ENCODE measurements at places on chromosomes 4 and X. TPM values are rescaled to one million over a fixed set of nuclear protein-coding genes. Genes with fewer than 3 reads are reported as not detected.

Gene ZCCHC18
- not detected for total RNA-seq

GRCh38 chrX:16208601-16209000, 41.3 kb downstream of the MAGEB17 start:
- H3K4me1 ChIP-seq: no peaks in the 10 kb centered on the region
- no peak for DNase-seq
- no peak overlapping the region for H3K27ac ChIP-seq
- H3K27me3 ChIP-seq: no peaks in the 10 kb centered on the region
- no peaks in the 10 kb centered on the region for H3K36me3 ChIP-seq
- no peak overlapping the region for H3K4me3 ChIP-seq

DNA sequence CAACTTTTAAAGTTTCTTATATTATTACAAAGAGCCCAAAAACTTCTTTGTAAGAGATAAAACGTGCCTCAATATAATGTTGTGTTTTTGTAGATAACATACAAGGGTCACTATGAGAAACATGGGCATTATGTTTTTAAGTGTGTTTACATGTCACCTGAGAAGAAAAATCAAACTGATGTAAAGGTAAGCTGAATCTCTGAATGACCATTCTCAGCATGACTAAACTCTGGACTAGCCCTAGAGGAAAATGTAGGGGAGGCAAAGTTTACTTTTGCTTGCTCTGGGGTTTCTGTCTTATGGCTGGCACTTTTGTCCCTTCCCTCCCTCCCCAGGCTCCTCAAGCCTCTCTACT, 6.8 kb downstream of the MEPE start:
- H3K4me3 ChIP-seq: no peak overlapping the region
- H3K4me1 ChIP-seq: no peaks in the 10 kb centered on the region
- no peaks in the 10 kb centered on the region for H3K27me3 ChIP-seq

GRCh38 chr4:54473077-54473545, 184.6 kb upstream of the KIT start:
- H3K36me3 ChIP-seq: no peaks in the 10 kb centered on the region
- DNase-seq: no peak
- no peaks in the 10 kb centered on the region for H3K27me3 ChIP-seq
- H3K27ac ChIP-seq: no peak overlapping the region

GRCh38 chr4:168713253-168713652, 216.4 kb downstream of the PALLD start:
- H3K4me1 ChIP-seq: peaks cover 38% of the 10 kb centered on the region
- H3K27me3 ChIP-seq: no peaks in the 10 kb centered on the region
- H3K4me3 ChIP-seq: no peak overlapping the region
- no peak for DNase-seq

DNA sequence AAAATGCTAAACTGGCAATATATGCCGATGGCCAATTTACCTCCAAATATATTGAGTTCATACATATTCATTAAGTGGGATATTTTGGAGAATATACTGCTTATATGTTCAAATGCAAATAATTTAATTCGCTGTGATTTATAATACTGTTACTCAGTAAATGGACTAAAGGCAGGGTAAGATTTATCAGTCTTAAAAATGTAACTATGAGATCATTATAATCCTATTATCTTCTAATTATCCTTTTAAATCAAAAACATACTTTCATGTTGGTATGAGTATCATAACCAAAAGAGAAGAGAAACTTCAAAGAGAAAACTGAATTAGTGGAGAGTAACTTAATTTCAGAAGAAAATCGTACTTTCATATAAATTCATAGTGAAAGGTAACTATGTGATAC, 44.6 kb downstream of the FAT4 start:
- H3K27ac ChIP-seq: no peak overlapping the region
- H3K27me3 ChIP-seq: no peaks in the 10 kb centered on the region
- H3K4me3 ChIP-seq: no peak overlapping the region
- H3K36me3 ChIP-seq: no peaks in the 10 kb centered on the region
- no peak for DNase-seq

- H3K36me3 ChIP-seq: peaks cover 3% of the 10 kb centered on the region
- H3K27me3 ChIP-seq: no peaks in the 10 kb centered on the region
- no peak for DNase-seq
- no peak overlapping the region for H3K4me3 ChIP-seq
- no peak overlapping the region for H3K27ac ChIP-seq
Measured at GRCh38 chr4:152348670-152349069, 187.2 kb downstream of the FBXW7 start.

DNA sequence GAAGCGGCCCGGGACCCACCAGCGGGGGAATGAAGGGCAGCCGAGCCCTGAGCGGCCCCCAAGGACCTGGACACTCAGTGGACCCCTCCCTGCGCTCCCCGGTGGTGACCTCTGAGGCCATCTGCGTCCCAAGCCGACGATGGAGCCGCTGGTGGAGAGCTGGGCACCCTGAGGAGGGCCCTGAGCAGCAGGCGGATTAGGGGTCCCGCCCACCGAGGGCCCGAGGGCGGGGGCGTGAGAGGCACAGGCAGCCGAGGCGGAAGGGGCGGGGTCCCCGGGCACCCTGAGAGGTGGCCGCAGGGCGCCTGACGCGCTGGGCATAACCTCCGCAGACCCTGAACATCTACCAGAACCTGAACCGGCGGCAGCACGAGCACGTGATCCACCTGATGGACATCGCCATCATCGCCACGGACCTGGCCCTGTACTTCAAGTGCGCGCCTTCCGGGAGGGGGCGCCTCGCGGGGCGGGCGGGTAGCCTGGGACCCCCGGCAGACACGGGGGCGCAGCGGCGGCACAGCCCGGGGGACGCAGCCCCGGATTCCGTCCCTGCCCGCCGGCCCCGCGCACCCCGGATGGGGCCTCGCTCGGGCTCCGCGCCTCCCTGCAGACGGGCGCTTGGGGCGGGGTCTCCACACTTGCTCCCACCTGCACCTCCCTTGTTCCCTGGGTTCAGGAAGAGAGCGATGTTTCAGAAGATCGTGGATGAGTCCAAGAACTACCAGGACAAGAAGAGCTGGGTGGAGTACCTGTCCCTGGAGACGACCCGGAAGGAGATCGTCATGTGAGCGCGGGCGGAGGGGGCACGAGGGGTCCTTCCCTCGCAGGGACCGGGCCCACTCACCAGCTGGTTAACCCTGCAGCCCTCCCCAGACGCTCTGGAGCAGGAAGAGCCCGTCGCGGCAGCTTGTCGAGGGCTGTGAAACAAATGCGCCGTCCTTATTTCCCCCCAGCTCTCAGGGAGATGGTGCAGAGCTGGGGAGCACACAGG, 10.3 kb downstream of the ATP5ME start:
- no peaks in the 10 kb centered on the region for H3K4me1 ChIP-seq
- DNase-seq: peak; percentile 64
- H3K36me3 ChIP-seq: no peaks in the 10 kb centered on the region
- H3K4me3 ChIP-seq: peak overlapping the region; percentile 64
- H3K27ac ChIP-seq: no peak overlapping the region
- H3K27me3 ChIP-seq: no peaks in the 10 kb centered on the region

Measured in psoas muscle (tissue), 8 donors.